ENCODE measurements at places on chromosomes 16 and 17.

DNA sequence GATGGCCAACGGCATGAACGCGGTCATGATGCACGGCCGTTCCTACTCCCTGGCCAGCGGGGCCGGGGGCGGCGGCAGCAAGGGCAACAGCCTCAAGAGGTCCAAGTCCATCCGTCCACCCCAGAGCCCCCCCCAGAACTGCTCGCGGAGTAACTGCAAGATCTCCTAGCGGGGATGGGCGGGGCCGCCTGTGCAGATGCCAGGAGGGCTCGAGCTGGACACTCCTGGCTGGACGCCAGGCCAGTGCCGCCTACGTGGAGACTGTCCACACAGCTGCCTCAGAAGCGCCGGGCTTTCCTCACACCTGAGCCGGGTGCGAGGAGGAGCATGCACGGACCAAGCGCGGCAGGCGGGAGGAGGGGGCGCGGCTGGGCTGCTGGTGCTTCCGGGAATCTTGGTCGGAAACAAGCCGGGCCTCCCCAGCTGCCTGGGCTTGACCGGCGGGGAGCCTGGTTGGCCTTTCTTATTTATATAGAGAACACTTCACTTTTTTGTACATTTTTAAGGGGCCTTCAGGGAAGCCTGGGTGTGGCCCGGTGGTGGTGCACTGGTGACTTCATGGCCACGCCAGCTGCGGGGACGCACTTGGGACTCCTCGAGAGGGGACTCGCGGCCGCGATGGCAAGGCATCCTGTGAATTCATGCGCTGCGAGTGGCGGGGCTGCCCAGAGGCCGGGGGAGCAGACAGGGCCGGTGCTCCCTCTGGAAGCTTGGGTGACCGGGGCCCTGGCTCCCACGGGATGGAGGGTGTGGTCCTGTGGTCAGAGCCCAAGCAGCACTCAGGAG is 3.1 kb upstream of the WFIKKN1 start:
- no peak for DNase-seq

GRCh38 chr17:76054112-76054476 is 18.2 kb downstream of the SRP68 start:
- no peak for DNase-seq

GRCh38 chr17:40496170-40496569 is 5.3 kb downstream of the TNS4 start:
- DNase-seq, result no peak

DNA sequence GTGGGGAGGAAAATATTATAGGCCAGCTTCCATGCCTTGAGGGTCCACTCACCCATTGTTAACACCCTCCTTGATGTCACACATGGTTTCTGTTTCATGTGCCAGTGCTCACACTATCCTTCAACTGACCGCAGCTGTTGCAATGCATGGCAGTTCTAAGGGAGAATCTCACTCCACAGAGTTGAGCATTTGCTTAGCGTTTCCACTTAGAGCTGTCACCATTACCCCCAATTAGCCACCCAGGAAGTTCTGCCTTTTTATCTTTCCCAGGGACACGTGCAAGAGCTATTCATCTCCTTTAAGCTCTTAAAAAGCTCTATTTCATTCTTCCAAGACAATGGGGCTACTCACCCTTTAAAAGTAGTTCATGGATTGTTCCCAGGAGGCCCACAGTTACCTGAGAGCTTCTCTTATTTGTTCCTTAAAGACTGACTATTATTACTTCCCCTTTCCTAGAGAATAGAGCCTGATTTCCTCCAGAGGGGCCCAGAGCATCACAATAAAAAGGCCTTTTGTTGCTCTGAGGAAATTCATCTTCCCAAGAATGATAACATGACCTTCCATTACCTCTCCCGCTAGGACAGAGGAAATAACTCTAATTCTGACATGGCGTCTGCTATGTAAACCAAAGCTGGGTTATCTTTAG is 126.8 kb downstream of the CACNG3 start:
- no peak for DNase-seq

- DNase-seq, result peak; percentile 76
Observed at GRCh38 chr17:39164675-39165143, 1.3 kb downstream of the ARL5C start.

DNA sequence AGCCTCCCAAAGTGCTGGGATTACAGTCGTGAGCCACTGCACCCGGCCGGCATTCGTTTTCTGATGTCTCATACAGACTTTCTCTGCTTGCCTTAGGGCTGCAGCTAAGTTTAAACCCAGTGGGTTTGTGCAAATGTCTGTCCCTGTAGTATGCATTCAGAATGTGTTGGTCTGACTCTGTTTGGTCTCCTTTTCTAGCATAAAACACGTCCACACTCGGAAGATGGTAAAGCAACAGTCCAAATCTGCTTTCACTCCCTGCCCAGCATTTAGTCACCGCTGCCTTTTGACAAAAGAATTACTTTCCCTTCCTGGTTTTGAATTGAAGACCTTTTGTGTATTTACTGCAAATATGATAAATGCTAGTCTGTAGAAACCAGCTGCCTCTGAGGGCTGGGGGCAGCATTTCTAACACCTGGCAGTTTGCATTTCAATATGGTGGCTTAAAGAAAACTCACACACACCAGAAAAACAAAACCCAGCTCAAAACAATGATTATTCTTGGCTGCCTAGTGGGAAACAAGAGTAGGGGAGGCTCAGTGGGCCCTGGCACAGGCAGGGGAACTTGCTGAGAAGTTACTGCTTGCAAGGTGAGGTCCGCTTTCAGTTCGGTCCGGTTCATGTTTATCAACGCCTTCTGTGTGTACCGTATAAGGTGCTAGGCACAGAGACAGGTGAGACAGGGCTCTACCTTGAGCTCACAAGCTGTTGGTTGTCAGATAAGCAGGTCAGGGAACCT is 56.9 kb downstream of the MSI2 start:
- peak; percentile 22 for DNase-seq

- DNase-seq, result peak; percentile 65
Observed at GRCh38 chr16:77599793-77600415, 122.4 kb upstream of the NUDT7 start.

GRCh38 chr16:12600536-12601256 is 203.0 kb downstream of the CPPED1 start:
- no peak for DNase-seq

- DNase-seq, result peak; percentile 64
Observed at GRCh38 chr17:75289832-75290337, 652 bp upstream of the SLC25A19 start.

DNA sequence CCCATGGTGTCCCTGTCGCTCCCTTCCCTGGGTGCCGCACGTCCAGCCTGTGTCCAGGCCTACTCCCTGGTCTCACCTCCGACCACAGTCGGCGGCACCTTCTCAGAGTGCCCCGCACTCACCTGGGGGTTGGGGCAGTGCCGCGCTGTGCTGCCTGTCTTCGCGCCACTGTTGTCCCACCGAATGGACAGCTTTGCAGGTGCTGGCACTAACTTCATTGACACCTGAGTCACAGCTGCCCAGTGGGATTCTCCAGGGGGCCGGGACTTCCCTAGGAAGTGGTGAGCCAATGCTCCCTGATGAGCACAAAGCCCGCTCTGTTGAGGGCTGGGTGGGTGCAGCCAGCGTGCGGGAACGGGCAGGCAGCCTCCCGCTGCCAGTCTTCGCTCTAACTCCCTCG is 24.3 kb upstream of the DBNDD1 start:
- DNase-seq, result no peak

- DNase-seq, result no peak
Observed at GRCh38 chr17:19460700-19461099, 49.7 kb downstream of the RNF112 start.

GRCh38 chr16:80507538-80507937 is 33.3 kb upstream of the DYNLRB2 start:
- no peak for DNase-seq

GRCh38 chr17:34299027-34299426 is 13.5 kb downstream of the CCL11 start:
- DNase-seq, result no peak

GRCh38 chr17:34228781-34229180 is 26.3 kb upstream of the CCL2 start:
- no peak for DNase-seq

DNA sequence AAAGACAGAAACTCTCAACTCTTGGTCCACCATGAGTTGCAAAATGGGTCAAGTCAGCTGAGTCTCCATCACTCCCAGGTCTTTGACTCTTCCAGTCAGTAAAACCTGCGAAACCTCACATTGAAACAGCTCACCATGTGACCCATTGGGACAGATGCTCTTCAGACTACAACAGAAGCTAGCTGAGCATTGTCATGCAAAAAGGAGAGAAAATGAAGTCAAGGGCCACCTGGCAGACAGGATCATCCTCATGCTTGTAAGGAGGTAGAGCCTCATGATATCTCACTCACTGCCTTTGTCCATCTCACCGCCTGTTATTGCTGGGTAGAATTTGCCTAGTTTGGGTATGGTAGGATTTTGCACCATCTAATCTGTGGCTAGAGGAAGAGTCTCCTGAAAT is 50.2 kb downstream of the MAF start:
- DNase-seq, result peak; percentile 63

DNA sequence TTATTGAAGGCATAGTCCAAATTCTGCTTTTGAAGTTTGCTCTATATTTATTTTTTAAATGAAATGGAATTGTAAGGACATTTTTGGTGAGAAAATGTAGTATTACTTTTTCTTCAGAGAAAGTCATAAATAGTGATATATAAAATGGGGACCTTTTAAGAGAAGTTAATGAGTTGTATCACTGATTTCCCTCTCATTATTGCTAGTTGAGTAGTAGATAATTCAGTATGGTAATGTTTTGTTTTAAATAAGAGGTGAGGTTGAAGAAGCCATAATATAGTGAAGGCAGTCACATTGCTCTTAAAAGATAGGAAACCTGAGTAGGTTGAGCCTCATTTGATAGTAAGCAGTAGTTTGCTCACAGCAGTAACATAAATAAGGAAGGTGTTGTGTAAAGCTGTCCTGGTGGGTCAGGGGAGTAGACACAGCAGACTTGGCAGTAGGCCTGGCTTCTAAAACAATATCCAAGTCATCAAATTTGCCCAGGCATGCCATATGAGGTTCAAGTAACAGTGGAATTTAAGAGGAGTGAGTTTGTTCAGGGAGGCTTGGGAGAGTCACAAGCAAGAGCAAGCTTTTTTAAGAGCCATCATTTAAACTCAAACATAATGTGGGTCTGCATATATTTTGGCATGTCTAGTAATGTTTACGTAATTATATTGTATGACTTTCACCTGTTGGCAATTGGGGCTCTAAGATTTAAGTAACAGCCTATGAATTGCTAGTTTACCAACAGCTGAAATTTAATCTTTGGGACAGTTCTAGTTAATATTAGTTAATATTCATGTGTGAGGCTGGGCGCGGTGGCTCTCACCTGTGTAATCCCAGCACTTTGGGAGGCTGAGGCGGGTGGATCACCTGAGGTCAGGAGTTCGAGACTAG is 6.5 kb downstream of the NFATC3 start:
- DNase-seq, result no peak

DNA sequence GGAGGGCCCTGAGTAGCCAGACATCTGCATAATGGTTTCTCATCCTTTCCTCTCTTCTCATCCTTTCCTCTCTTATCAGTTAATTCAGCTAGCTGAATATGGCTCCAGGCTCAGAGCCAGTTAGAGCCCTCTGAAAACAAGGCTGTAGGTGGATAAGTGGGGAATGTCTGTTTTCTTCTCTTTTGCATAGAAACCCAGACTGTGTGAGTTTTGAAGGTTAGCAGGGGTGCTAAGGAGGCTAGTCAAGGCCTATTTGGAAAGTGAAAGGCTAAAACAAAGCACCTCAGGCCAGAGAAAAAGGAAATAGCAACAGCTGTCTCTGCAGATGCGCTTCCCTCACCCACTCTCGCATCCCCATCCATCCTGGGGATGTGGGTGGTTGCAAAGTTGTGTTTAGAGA is 420.9 kb downstream of the SHISA9 start:
- no peak for DNase-seq

GRCh38 chr17:35167666-35168065 is 20.0 kb downstream of the UNC45B start:
- no peak for DNase-seq

DNA sequence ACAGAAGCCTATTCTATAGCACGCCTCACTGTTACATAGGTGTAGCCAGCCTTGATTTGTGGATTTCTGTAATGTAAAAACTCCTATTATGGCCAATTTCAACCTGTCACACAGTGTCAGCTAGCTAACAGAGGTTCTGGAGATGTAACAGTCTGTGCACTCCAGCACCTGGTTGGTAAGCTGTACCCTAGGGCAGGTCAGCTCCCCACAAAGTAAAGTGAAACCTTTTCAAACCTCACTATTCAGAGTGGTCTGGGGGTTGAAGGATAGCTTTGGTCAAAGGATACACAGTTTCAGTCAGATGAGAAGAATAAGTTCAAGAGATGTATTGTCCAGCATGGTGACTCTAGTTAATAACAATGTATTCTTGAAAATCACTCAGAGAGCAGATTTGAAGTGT is 28.5 kb upstream of the TBX2 start:
- DNase-seq, result no peak

DNA sequence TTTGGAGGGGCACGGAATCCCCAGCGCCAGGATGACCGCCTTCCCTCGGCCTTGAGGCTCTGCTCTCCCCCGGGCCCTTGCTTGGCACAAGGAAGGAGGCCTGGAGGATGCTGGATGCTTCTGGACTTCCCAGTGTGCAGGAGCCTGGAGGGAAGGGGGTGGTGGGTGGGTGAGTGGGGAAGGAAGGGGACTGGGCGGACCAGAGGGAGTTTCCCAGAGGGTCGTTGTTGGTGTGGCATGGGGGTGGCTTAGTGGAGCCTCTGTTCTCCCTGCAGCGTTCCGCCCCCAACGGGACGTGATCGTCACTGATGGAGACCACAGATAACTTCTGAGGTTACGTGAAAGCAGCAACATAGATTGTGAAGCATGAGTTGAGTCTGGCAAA is 140.0 kb downstream of the IRF8 start:
- DNase-seq, result no peak

- no peak for DNase-seq
Observed at GRCh38 chr17:41678907-41679739, 9.6 kb upstream of the EIF1 start.
